Stimulated activated CD8-positive, alpha-beta memory T cell treated with anti-CD3 and anti-CD28 coated beads, Interleukin-15, amount 100 ng/mL, for 24 hours (primary cell): ENCODE measurements at places on chromosomes 5 and 9.

GRCh38 chr5:55481293-55481855 is 53.4 kb downstream of the PLPP1 start:
- DNase-seq, result no peak

GRCh38 chr9:96758845-96759673 is 18.8 kb downstream of the ZNF510 start:
- no peak for DNase-seq

- no peak for DNase-seq
Observed at GRCh38 chr9:111922324-111923013, 25.9 kb downstream of the UGCG start.

- DNase-seq, result no peak
Observed at GRCh38 chr5:652023-652515, 39.9 kb downstream of the CEP72 start.

- DNase-seq, result no peak
Observed at GRCh38 chr5:112338681-112339337, 80.3 kb downstream of the EPB41L4A start.

- no peak for DNase-seq
Observed at GRCh38 chr9:130607640-130608420, 28.5 kb downstream of the FUBP3 start.

DNA sequence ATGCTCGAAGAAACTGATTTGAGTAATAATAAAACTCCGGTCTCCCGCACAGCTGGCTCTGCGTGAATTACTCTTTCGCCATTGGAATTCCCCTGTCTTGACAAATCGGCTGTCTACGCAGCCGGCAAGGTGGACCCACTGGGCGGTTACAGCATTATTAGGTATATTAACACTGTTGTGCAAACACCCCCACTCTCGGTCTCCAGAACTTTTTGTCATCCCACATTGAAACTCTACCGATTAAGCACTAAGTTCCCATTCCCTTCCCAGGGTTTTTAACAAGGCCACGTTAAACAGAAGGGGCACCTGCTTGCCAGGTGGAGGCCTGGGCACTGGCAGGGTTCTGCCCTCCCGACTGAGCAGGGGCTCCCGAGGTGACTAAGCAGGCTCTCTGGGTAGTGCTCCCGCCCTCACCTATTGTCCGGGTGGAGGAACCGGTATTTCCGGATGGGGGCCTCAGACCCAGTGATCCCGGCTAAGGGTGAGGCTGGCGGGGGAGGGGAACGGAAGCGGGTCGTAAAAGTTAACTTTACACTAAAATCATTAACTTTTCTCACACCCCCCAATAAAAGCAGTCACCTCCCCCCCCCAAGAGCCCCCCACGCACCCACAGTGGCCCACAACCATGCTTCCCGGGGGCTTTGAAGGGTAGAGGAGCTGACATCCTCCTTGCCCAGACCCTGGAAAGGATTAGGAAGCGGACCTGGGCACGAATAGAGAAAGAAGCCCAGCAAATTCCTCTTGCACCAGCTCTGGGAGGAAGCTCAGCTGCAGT is 53.5 kb upstream of the TJP2 start:
- DNase-seq, result no peak

DNA sequence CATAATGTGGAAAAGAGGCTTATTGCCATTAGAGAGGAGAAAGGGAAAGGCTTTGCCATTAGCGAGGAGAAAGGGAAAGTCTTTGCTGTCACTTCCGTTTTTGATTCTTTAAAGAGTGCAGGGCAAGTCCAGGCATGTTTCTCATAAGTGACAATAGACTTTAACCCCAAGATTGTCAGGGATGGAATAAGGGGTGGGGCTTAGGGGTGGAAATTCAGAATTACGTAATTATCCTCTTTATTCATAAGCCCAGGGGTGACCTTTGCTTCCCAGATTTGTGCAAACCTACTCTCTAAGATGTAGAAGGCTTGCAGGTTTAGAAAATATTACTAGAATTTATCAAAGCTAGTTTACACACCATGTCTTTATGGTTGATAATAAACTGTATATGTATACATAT is 2.3 kb upstream of the PLK2 start:
- no peak for DNase-seq

GRCh38 chr9:114725930-114726329 is 43.9 kb upstream of the TEX48 start:
- DNase-seq, result no peak

- DNase-seq, result no peak
Observed at GRCh38 chr9:137649553-137649952, 30.7 kb downstream of the EHMT1 start.

DNA sequence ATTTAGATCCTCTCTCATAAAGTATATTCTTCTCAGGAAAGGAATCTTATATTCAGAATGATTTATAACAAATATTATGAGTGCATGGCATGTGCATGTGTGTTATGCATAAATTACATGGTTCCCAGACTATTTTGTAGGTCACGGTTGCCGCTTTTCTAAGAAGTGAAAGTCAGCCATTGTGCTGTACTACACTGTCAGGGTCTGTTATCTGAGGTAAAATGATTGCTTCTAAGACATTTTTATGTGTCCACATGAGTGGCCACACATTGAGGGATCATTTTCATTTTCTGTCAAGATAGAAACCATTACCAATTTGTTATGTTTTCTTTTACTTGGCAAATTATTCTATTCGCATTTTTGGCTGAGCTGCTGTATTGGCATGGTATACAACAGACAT is 210.8 kb downstream of the CWC27 start:
- no peak for DNase-seq

DNA sequence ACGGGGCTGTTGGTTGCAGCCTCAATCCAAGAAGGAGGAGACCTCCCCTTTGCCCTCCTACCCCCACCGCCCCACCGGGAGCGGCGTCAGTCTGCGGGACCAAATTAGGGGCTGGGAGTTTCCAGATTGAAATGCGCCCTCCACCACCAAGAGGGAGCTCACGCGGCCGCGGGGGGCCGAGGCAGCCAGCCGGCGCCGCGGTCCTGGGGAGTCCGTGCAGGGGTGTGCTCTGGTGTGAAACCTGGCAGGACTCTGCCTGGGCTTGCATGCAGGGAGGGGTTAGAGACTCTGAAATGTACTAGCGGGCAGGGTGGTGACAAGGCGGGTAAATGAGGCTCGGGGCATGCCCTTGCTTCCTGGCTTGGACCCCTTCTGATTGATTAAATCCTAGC is 989 bp upstream of the FBN2 start:
- no peak for DNase-seq

DNA sequence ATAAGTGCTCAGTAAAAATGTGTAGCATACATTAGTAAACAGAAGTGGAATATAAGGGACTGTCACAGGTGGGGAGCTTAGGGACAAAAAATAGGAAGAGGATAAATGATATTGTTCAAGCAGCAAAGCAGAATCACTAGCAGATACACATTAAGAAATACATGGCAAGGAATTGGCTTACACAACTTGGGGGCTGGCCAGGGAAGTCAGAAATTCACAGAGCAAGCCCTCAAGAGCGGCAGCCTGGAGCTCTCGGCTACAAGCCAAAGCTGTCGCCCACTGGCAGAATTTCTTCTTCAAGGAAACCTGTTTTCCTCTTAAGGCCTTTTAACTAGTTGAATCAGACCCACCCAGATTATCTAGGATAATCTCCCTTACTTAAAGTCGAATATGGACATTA is 73.0 kb upstream of the SMIM23 start:
- no peak for DNase-seq

GRCh38 chr5:16456103-16456832 is 9.3 kb downstream of the ZNF622 start:
- DNase-seq, result no peak

GRCh38 chr9:123425836-123426365 is 69.9 kb downstream of the CRB2 start:
- no peak for DNase-seq

- DNase-seq, result no peak
Observed at GRCh38 chr5:124236361-124237205, 509.9 kb downstream of the ZNF608 start.

DNA sequence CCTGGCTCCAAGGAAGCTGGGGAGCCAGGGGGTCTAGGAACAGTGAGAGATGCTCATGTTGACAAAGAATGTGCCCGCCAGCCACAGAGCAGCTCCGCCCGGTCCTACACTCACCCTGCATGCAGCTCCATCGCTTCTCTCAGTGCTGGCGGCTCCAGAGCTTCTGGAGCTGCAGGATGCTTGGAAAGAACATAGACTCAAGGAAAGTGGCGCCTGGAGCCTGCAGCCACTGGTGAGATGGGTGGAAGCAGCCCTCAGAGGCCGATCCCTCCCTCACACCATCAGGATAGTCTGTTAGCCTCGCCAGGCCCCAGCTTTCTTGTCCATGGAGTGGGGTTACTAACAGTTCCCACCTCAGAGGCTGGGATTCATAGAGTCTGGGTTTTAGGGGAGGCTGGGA is 26.4 kb upstream of the SLC6A19 start:
- DNase-seq, result no peak

DNA sequence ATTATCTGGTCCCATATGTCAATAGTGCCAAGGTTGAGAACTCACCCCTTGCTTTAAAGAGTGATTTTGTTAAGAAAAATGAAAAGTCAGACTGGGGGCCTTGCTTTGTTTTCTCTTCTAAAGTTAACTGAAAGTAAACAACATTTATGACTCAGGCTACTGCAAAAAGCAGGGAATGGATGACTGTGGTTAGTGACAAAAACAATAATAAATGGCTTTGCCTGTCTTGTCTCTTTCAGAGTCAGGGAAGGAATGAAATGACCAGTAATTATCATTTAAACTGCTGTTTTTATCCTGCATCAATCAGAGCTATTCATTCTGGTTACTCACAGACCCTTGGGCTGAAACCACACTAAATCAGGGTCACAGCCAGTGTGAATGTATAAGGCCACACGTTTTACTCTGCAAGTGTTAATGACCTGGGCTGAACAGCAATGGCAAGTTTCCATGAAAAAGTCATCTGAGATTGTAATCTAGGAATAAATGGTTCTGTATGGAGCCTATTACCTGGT is 112.2 kb downstream of the ZNF608 start:
- no peak for DNase-seq

DNA sequence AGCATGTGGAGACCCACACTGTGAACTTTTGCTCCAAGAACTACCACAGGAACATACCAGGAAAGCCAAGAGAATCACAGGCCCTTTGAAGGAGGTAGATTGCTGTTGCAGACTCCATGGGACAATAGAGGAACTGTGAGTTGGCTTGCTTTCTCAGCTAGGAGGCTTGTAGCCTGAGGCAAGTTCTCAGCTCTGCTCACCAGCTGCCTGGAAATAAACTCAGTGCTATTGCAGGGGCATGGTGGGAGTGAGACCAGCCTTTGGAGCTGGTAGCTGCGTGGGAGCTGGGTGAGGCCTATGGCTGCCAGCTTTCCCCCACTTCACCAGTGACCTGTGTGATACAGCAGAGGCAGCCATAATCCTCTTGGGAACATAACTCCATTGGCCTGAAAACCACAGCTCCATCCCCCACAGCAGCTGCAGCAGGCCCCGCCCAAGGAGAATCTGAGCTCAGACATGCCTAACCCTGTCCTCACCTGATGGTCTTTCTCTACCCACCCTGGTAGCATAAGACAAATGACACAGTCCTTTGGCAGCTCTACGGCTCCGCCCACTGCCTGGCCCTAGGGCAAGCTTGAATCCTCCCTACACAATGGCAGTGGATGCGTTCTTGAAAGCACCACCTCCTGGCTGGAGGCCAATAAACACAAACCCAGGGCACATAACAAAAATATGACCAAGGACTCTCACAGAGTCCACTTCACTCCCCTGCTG is 389.5 kb downstream of the KIF4B start:
- no peak for DNase-seq

DNA sequence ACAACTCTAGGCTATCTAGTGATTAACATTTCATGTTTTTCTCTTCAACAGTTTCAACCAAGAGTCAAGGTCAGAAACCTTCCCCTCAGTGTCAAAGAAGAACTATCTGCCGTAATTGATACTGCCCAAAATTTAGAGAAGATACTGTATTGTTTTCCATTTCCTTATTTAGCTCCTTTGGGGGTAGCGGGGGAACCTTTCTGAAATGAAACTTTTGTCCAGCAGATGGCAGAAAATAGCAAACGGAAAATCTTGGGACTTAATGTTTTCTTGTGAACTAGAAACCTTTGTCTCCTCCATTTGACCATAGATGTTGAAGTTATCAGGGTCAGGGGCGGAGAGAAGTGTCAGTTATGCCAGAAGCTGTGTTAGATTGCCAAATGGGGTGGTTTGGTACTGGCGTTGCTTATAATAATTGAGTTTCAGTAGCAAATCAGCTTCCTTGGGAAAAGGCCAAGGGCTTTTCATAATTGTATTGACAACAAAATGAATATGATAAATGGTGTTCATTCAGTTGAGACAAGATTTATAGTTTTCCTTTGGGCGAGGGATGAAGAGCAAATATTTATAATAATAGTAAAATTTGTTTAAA is 101.7 kb upstream of the TLX3 start:
- DNase-seq, result no peak

DNA sequence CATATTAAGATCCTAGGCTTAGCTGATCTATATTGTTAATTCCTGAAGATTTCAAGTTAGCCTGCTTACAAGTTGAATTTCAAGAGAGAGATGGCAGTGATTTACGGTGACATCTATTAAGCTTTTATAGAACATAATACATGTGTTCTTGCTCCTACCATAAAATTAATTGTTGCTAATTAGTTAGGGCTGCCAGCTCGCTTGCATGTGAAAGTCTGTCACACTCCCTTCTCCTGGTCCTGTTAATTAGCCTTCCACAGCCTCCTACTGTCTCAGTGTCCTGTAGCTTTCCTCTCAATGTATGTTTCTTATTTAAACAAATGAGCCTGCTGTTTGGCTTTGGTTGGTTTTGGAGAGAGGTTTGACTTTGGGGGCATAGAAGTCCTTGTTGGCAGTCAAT is 247.2 kb downstream of the NTRK2 start:
- DNase-seq, result no peak

DNA sequence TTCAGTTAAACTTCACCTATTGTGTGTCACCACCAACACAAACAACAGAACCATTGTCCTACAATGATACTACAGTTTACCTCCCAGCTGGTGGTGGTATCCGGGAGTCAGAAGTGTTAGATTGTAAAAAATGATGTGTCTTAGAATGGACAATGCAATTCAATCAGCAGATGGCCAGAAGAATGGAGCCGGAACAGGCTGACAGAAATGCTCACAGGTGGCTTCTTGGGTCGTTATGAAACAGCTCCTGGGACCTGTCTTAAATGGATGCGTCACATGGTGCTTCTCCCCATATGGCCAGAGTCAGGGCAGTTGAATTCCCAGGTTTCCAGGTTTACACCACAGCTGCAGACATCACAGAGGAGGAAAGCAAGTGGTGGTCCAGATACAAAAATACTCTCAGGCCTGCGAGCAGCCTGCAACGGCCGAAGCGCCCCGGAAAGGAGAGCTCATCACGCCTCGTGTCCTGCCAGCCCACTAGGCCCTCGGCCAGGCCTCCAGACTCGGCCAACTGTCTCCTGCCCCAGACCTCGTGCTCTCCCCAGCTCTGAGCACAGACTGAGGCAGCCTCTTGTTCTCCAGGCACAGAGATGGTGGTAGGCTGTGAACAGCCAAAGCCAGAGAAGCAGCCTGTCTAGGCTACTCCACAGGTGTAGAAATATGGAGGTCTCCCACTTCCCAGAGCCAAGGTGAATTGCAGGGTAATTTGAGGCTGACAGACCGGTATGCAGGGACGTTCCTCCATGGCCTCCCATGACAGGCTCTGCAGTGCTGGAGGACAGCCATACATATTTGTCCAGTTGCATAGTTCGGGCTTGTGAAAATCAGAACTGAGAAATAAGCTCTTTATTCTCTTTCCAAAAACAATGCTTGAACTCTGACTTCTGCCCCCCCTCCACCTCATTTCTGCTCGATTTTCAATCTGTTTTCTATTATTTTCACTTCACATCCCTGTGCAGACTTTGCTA is 98.5 kb upstream of the SPATA31C2 start:
- DNase-seq, result no peak

- DNase-seq, result peak; percentile 66
Observed at GRCh38 chr5:115296124-115297022, at the start of gene CCDC112. TSS of gene CCDC112 (minus strand) at chr5:115296654. CDS start at chr5:115296543, 111 bp downstream.

- DNase-seq, result no peak
Observed at GRCh38 chr5:173968154-173968797, 20.7 kb upstream of the C5orf47 start.
